ENCODE measurements at places on chromosomes 13 and 19. TPM values are rescaled to one million over a fixed set of nuclear protein-coding genes. Genes with fewer than 3 reads are reported as not detected.

DNA sequence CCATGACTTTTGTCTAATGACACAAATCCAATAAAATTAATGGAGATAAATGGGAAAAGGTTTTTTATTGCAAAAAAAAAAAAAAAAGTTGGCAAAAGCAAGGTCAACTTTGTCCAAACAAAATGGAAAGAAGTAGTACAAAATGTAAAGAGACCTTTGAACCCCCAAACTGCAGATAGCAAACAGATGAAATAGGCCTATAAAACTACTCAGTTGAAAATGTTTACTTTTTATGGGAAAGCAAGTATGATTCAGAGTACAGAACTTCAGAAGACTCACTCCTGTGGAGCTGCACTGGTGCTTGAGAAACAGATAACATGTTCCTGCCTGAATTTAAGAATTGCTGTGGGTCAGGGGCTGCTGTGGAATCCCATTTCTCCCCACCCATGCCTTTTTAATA lies 9.8 kb upstream of the ZNF177 start:
- no peaks in the 10 kb centered on the region for H3K27me3 ChIP-seq
- peaks cover 51% of the 10 kb centered on the region for H3K36me3 ChIP-seq
- no peak for DNase-seq
- H3K4me3 ChIP-seq, result no peak overlapping the region
- no peak overlapping the region for H3K27ac ChIP-seq
- H3K4me1 ChIP-seq, result no peaks in the 10 kb centered on the region

GRCh38 chr13:105334211-105334610 lies 1201.3 kb downstream of the EFNB2 start:
- H3K36me3 ChIP-seq, result no peaks in the 10 kb centered on the region
- DNase-seq, result no peak
- no peak overlapping the region for H3K4me3 ChIP-seq
- no peaks in the 10 kb centered on the region for H3K4me1 ChIP-seq

DNA sequence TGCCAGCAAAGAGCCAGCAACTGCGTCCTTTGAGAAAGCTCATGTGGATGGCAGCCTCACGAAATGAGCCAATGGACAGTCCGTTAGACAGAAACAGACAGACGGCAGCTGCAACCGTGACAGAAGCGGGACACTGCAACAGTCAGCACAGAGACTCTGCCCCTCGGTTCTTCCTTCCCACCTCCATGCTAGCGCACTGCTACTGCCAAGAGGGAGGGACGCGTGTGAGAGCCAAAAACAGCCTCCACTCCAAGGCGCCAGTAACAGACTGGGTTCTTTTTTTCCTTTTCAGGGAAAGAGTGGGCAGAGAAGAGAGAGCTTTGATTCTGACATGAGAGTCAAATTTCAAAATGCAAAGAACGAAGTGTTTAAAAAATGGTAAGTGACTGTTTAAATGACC lies 77.5 kb downstream of the SERP2 start:
- DNase-seq, result no peak
- no peaks in the 10 kb centered on the region for H3K36me3 ChIP-seq
- H3K4me3 ChIP-seq, result no peak overlapping the region

DNA sequence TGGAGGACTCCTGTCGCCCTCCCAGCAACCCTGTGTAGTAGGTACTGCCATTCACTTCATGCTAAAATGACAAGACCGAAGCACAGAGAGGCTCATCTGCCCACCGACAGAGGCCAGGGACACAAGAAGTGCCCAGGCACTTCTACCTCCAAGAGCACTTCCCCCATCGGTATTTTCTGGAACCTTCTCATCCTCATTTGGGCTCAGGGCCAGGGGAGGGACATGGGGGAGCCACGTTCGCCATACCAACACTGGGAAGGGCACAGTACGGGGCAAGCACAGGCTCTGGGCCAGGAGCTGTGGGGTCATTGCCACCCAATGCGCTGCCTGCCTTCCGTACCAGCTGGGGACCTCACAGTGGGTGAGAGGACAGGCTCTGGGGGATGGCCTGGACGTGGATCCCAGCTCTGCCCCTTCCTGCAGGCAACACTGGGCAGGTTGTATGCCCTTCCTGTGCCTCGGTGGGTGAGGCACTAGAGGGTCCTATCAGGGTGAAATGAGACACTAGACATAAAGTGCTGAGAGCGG lies 21.3 kb upstream of the CCNP start:
- H3K4me3 ChIP-seq, result no peak overlapping the region
- no peak for DNase-seq
- H3K27ac ChIP-seq, result no peak overlapping the region

DNA sequence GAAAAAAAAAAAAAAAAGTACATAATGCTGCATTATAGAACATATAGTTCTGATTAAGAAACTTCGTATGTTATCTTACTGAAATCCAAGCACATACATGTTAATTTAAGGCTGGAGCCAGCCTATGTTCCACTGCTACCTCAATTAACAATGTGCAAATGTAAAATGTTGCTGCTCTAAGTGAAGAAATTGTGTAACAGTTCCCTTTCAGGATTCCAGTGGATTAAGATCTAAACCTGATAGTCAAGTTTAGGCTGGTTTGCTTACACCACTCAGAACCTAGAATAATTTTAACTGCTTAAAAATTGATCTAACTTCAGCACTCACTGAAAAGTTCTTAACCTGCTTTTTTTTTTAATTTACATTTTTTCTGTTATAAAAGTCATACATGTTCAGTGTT lies 4.2 kb downstream of the VPS36 start:
- H3K27ac ChIP-seq, result peak overlapping the region; percentile 99
- H3K36me3 ChIP-seq, result peaks cover 31% of the 10 kb centered on the region
- H3K4me3 ChIP-seq, result no peak overlapping the region
- H3K27me3 ChIP-seq, result no peaks in the 10 kb centered on the region

Gene MADCAM1
- total RNA-seq, result 0.40 TPM

GRCh38 chr19:56170261-56170660 lies 5.5 kb upstream of the GALP start:
- no peaks in the 10 kb centered on the region for H3K27me3 ChIP-seq
- no peaks in the 10 kb centered on the region for H3K36me3 ChIP-seq
- no peak for DNase-seq
- H3K4me3 ChIP-seq, result no peak overlapping the region

- H3K4me1 ChIP-seq, result no peaks in the 10 kb centered on the region
- no peak overlapping the region for H3K27ac ChIP-seq
- H3K27me3 ChIP-seq, result no peaks in the 10 kb centered on the region
- no peak for DNase-seq
Measured at GRCh38 chr13:25247360-25247759, 39.9 kb downstream of the MTMR6 start.

GRCh38 chr13:75165543-75166230 lies 316.3 kb downstream of the TBC1D4 start:
- no peaks in the 10 kb centered on the region for H3K27me3 ChIP-seq
- no peak overlapping the region for H3K27ac ChIP-seq
- DNase-seq, result no peak
- H3K4me3 ChIP-seq, result no peak overlapping the region

Gene SELENOW
- 477 TPM for total RNA-seq

DNA sequence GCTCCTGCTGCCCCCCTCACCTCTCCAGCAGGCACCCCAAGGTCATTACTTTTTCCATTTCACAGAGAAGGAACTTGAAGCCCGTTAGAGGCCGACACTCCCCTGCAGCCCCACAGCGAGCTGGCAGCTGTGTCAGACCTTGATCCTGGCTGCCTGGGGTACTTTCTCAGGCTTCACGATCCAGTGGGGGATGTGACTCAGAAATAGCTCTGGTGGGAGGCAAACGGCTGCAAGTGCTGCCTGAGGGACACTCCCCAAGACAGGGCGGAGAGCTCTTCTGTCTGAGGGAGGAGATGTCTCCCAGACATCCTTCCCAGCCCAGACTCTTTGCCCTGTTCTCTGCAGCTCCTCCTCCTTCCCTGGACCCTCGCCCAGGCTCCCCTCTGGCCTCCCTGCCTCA lies 4.8 kb downstream of the TSKS start:
- DNase-seq, result no peak
- no peaks in the 10 kb centered on the region for H3K27me3 ChIP-seq
- no peaks in the 10 kb centered on the region for H3K36me3 ChIP-seq
- H3K4me3 ChIP-seq, result no peak overlapping the region
- no peak overlapping the region for H3K27ac ChIP-seq

- H3K27ac ChIP-seq, result no peak overlapping the region
- no peak for DNase-seq
- no peaks in the 10 kb centered on the region for H3K27me3 ChIP-seq
- no peaks in the 10 kb centered on the region for H3K36me3 ChIP-seq
- no peaks in the 10 kb centered on the region for H3K4me1 ChIP-seq
Measured at GRCh38 chr19:9130965-9131364, 4.2 kb upstream of the OR7G3 start.

GRCh38 chr13:108705031-108705430 lies 75.6 kb downstream of the MYO16 start:
- H3K27me3 ChIP-seq, result no peaks in the 10 kb centered on the region
- no peak overlapping the region for H3K4me3 ChIP-seq
- no peaks in the 10 kb centered on the region for H3K36me3 ChIP-seq

GRCh38 chr13:33871207-33872004 lies 53.5 kb downstream of the RFC3 start:
- H3K36me3 ChIP-seq, result no peaks in the 10 kb centered on the region
- no peaks in the 10 kb centered on the region for H3K4me1 ChIP-seq
- no peak for DNase-seq
- no peaks in the 10 kb centered on the region for H3K27me3 ChIP-seq
- H3K4me3 ChIP-seq, result no peak overlapping the region

- H3K36me3 ChIP-seq, result peaks cover 78% of the 10 kb centered on the region
- DNase-seq, result no peak
- H3K27ac ChIP-seq, result peak overlapping the region; percentile 37
- H3K4me3 ChIP-seq, result no peak overlapping the region
- H3K4me1 ChIP-seq, result peaks cover 13% of the 10 kb centered on the region
Measured at GRCh38 chr13:102825400-102825799, 20.4 kb upstream of the ERCC5 start.

GRCh38 chr19:55690769-55691545 lies 15.9 kb downstream of the EPN1 start:
- no peak overlapping the region for H3K4me3 ChIP-seq
- peaks cover 75% of the 10 kb centered on the region for H3K36me3 ChIP-seq

DNA sequence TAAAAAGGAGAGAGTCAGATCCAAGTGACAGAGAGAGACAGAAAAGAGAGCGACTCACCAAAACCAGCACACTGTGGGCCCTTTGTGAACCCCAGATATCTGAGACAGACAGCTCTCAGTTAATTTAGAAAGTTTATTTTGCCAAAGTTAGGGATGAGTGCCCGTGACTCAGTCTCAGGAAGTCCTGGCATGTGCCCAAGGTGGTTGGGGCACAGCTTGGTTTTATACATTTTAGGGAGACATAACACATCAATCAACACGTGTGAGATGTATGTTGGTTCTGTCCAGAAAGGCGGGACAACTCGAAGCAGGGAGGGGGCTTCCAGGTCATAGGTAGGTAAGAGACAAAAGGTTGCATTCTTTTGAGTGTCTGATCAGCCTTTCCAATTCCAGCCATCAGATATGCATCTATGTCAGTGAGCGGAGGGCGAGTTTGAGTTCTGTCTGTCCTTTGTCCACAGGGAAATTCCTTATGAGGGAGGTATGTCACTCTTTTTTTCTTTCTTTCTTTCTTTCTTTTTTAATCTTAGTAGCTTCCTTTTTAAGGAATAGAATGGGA lies 37.2 kb upstream of the ATP11A start:
- no peaks in the 10 kb centered on the region for H3K36me3 ChIP-seq
- no peak overlapping the region for H3K27ac ChIP-seq
- H3K4me1 ChIP-seq, result peaks cover 12% of the 10 kb centered on the region

- H3K27me3 ChIP-seq, result peaks cover 28% of the 10 kb centered on the region
- no peaks in the 10 kb centered on the region for H3K36me3 ChIP-seq
- DNase-seq, result no peak
Measured at GRCh38 chr19:15576526-15577156, 38.4 kb upstream of the CYP4F8 start.

Gene FGF21
- total RNA-seq, result not detected

- no peaks in the 10 kb centered on the region for H3K36me3 ChIP-seq
- no peaks in the 10 kb centered on the region for H3K4me1 ChIP-seq
- DNase-seq, result no peak
Measured at GRCh38 chr13:25802579-25802978, 249.2 kb downstream of the SHISA2 start.

Gene SIGLEC8
- 1.2 TPM for total RNA-seq

DNA sequence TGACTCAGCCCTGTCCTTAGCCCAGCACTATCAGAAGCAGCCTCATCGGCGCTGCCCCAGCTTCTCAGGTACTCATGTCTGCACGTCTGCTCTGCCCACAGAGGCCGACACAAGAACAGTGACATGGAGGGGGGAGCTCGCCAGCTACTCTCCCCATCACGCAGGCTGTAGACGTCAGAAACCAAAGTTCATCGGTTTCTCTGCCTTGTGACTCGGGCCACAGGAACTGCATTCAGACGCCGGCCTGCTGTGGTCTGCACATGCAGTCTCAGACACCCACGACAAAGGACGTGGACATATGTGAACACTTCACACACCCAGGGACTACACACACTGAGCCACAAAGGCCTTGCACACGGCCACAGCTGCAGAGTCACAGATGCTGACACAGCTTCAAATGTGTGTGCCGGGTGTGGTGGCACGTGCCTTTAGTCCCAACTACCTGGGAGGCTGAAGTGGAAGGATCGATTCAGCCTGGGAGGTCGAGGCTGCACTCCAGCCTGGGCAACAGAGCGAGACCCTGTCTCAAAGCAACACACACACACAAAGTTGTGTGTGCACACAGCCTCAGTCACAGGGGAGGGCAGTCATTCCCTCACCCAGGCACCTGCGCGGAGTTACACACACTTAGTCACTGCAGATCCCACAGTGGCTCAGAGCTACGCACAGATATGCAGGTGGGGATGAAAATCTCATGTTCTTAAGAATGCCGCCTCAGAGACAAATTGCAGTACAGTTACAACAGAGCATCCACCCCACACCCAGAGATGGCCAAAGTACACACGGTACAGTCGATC lies 4.9 kb upstream of the ZFP36 start:
- peaks cover 94% of the 10 kb centered on the region for H3K4me1 ChIP-seq
- H3K27me3 ChIP-seq, result no peaks in the 10 kb centered on the region
- no peak for DNase-seq
- H3K27ac ChIP-seq, result peak overlapping the region; percentile 99

Gene IGFL2
- total RNA-seq, result not detected

DNA sequence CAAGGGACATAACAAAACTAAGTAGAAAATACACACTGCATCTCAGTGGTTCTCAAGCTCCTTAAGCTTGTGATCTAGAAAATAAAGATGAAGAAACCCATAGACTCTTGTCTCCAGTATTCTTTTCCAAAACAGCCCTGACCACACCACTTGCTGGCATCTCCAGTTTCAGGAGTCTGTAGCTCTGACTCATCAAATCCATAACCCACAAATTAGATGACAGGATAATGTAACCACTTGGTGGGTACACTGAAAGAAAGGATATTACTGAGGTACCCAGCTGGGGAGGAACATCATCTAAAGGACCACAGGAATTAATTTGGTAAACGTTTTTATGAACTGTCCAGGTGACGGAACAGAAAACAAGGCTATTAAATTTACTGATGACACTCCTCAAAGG lies 214.7 kb downstream of the VWA8 start:
- no peak for DNase-seq
- no peak overlapping the region for H3K4me3 ChIP-seq
- no peaks in the 10 kb centered on the region for H3K36me3 ChIP-seq
- H3K27ac ChIP-seq, result no peak overlapping the region

All from esophagus squamous epithelium (tissue), 5 donors.